Fibroblast of skin of right quadriceps (primary cell): ENCODE measurements at places on chromosomes 7 and 10.

GRCh38 chr10:10850214-10850613 lies 167.5 kb upstream of the CELF2 start:
- no peak for DNase-seq

DNA sequence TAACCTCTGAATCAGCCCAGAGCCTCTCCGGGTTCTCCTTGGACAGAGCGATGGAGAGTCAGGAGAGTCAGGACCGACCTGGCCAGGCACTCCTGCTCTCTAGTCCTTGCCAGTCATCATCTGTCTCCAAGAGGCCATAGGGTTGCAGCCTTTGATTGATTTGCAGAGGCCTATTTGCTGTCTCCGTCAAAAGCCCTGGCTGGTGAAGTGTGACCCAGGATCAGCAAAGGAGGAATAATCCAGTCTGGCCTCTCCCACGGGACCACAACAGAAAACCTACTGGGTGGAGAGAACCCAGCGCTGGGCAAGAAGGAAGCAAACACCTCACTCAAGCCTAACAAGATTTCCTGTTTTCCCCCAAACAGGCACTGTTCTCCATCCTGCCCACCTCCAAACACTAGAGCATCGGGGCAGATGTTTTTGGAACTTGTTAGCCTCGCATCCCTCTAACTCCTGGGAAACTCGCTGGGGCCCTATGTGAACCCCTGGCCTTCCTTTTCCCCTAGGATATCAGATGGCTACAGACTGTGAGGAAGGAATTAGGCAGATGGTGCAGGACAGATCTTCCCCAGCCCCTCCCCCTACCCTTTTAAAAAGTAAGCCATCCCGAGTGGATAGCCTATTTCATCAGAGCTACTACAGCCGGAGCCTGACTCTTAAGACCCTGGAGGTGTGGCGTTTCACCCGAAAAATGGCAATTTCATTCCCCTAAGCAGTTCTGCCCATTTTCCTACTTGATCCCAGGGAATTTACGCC lies 54.3 kb downstream of the PODXL start:
- no peak for DNase-seq

DNA sequence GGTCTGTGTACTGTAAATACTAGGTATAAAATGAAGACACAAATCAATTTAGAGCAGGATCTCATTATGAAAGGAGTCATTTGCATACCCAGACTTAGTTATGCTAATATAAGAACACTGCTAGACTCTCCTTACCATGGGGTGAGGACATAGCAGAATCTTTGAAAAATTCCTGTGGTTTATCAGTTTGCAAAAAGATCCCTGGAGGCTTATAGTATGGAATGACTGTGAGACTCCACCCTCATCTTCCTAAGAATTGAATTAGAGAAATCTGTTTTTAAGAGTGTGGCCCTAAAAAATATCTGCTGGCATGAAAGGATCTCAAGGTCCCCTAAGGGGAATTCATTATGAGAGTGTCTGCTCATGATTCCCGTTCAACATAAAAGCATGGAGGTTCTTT lies 63.2 kb downstream of the WNT2 start:
- DNase-seq: peak; percentile 91

- DNase-seq: no peak
These were observed 10.2 kb downstream of the ATP6V0E2 start for GRCh38 chr7:149884016-149884415.

GRCh38 chr7:139827042-139827441 lies 2.0 kb upstream of the TBXAS1 start:
- DNase-seq: no peak

DNA sequence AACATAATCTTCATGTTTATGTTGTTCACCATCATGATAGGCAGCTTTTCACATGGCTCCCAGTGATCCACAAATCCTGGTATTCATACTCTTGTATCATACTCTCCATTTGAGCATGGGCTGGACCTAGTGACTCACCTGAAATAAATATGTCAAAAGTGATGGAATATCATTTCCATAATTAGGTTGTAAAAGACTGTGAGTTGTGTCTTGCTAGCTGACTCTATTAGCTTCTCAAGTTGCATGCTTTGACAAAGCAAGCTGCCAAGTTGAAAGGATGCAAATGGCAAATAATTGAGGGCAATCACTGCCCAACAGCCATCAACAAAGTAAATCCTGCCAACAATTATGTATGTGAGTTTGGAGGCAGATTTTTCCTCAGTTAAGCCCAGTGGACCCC lies 300.4 kb downstream of the AHR start:
- peak; percentile 52 for DNase-seq

DNA sequence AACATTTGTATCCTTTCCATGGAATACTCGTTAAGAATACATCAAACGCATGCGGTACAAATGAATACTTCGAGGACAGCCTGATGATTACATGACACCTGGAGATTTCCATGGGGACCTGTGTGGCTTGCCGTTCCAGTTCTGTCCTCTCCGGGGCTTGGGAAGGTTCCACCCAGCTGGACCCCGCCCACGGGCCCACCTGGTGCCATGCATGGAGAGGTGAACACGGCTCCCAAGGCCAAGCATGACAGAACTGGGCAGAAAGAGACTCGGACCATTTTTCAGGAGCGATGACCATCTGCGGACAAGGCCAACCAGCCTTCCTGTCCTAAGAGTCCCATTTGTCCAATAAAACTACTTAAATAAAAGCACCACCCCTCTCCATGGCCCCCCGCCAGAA lies 80.1 kb downstream of the TEX36 start:
- DNase-seq: no peak

GRCh38 chr7:155803418-155804376 lies 8.6 kb downstream of the SHH start:
- DNase-seq: no peak

DNA sequence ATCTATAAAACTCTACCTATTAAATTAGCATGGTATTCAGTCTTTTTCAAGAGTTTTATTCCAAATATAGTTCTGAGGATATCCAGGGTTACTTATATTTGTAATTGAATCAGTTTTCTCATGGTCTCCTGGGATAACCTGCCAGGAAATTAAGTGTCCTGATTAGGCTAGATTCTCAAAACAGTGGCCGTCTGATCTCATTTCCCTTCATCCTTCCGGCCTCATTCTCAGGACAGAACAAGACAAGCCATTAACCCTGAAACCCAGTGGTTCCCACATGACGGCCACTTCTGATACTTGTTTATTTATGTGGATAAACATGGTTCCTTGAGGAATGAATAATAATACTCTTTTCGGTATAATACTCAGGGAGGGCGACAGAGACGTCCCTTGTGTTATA lies 417.6 kb upstream of the POT1 start:
- no peak for DNase-seq

GRCh38 chr7:30988351-30989005 lies 24.7 kb downstream of the GHRHR start:
- DNase-seq: no peak

DNA sequence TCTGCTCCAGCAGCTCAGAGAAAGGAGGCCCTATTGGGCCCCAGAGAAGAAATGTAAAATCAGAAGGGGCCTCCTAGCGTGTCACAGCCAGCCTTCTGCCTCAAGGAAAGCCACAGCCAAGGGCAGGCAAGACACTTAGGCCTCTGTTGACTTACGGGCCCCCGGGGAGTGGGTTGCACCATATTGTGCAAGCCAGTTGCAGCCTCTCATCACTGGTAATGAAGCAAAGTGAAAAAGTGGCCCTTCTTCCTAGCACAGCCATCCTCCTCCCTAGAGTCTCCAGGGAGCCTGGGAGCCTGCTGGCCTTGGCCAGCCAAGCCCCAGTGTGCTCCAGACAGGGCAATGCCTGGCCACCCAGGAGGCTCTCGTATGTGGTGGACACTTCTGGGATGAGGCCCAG lies 56.2 kb upstream of the GDF10 start:
- DNase-seq: no peak

DNA sequence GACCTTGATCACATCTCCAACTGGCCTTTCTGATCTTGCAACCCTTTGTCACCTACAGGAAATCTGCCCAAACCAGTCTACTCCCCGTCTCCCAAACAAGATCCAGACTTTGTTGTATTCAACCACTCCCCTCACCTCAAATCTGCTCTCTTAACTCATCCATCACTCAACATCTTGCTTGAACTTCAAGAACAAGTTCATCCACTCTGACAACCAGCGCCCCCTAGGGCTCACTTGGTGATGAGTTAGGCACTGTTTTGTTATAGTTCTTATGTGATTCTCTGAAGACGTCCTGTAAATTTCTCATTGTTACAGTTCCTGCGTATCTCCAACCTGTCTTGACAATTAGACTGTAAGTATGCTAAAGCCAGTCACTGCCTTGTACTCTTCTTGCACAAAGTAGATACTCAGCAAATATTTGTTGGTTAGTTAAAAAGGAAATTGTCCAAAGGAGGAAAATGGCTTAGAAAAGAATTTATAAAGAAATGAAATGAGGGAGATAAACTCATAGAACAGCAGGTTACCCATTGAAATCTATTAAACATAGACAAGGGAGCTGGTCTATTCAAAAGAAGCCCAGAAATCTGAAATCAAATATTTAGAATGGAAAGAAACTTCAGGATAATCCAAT lies 5.3 kb downstream of the FRMD4A start:
- peak; percentile 5 for DNase-seq

DNA sequence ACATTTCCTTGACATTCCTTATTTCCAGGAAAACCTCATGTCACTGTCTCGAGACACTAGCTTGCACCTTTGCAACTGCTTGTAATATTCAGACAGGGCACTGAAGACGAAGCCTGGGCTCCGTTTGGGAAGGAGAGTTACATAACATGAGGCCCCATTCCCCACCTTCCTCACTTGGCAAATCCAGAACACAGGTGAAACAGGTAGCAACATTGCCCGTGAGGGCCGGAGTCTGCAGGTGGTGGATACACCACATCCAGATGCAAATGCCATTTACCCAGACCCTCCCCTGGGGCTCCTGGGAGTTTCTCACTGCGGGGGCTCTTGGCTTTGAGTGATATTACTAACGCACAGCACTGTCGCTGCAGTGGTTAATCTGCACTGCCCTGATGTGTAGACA lies 491.0 kb downstream of the PTPRN2 start:
- DNase-seq: no peak

DNA sequence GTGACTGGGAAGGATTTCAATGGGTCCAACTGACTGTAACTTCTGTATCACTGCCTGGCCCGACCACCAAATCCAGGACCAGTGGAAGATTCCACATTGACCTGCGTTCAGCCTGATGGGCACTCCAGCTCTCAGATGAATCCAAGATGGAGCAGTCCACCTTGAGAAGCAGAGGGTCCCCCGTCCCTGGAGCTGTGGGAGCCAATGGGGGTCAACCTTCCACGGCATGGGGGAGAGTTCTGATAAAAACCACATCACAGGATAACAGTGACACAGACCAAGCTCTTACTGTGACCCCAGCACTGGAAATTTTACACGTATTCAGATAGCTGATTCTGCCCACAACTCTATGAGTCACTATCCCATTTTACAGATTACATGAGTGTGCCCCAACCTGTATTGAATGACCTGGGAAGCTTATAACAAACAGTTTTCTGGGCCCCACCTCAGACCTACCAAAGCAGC lies 11.2 kb downstream of the ZCCHC24 start:
- DNase-seq: peak; percentile 44

DNA sequence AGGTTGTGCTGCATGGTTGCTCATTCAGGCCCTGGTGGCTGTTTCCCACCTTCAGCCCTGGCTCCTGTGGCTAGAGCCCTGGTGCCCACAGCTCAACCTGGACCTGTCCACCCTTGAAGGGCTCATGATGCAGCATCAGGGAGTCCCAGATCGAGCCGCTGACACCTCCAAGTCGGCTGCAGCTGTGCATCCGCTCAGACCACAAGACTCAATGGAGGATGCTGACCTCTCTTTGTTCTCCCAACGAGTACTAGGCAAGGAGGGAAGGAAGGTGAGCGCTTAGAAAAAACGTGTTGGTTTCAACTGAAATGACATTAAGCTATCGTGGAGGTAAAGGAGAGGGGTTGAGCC lies 9.5 kb upstream of the C10orf95 start:
- DNase-seq: no peak

DNA sequence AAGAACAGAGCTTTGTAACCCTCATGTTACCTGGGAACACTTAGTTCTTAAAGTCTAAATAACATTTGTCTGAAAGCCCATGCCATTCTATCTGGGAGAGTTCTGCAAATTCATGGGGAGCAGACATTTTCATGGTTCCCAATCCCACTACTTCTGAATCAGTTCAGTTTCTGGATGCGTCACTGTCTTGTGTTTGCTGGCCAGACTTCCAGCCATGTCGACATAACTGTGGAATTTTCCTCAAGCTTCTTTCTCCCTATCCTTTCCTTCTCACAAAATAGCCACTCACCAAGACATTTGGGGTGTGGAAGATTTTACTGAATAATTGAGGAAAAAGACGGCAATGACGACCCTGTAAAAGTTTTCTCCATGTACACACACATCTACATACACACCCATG lies 272.5 kb downstream of the NEBL start:
- peak; percentile 34 for DNase-seq

GRCh38 chr10:102280397-102281101 lies 35.2 kb downstream of the GBF1 start:
- no peak for DNase-seq

DNA sequence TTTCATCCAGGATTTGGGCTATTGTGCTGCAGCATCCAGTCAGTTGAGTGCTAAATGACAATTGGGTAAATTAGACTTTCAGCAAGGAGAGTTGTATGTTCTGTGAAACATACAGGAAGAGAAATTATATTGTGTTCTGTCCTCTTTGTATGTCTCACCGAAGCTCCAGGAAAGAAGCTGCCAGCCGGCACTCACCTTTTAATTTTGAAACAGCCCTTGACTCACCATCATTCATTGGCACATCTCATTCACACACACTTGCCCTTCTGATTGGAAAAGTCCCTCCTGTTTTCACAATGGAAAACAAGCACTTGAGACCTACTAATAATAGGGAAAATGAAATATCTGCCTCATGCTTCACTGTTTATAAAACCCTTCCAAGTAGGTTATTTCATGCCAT lies 495.6 kb downstream of the RPS24 start:
- DNase-seq: no peak

DNA sequence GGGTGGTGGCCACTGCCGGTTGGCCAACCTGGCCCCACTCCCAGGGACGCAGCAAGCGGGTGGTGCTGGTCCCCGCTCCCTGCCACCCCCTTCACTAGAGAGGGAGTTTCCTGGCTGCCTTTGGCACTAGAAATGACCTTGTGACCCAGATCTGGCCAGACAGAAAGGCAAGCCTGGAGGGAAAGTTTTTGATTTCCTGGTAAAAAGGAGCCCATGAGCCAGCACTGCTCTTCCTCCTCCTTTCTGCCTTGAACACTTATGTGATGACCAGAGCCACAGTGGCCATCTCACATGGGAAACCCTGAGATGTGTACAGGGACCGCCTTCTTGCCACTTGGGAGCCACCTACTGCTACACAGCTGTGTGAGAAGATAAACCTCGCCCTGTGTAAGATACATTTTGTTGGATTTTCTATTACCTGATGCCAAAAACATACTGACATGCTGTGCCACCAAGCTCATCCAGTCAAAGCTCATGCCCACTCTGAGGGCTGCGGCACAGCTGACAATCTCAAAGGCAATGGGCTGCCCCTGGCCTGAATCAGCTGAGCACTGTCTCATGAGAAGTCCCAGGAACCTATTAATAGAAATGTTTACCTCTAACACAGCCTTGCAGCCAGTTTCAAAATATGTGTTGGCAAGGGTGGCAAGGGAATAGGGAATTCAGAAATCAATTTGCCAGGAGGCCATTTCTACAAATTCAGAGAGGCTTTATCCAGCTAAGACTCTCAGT lies 94.0 kb downstream of the CYTH3 start:
- DNase-seq: no peak
